ENCODE measurements at places on chromosomes 4 and X.
A peak's percentile ranks its signal among the peaks of the same experiment; 100 is the strongest.

DNA sequence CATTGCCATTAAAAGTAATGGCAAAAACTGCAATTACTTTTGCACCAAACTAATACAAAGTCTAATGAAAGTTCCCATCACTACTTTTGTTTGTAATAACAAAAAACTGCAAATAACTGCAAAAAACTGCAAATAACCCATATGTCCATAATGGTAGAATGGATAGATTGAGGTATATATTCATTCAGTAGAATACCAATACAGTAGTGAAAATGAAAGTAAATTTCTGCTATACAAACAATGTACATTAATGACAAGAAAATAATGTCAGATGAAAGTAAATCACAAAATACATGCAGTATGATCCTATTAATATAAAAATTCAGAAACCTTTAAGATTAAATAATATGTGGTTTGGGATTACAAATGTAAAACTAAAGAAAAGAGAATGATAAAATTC, 41.3 kb upstream of the CEP135 start:
- DNase-seq = peak; percentile 4

GRCh38 chrX:3713937-3714434, 537 bp upstream of the PRKX start:
- no peak for DNase-seq

GRCh38 chrX:101108284-101108683, 10.3 kb downstream of the CENPI start:
- DNase-seq = no peak

DNA sequence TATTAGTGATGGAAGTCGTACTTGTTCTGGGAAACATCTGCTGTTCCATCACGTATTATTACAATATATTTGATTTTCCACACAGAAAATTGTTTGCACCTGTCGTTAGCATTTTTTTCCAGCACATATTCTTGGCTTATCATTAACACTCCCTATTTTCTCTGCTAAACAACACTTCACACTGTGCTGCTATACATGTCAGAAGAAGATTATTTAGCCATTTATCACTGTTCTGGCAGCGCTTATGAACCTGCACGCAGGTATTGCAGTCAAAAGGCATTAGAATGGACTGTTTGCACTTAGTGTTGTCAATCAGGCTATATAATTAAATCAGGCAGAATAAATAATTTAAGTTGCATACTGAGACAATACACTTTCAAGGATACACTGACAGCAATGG, 218.6 kb downstream of the CHM start:
- no peak for DNase-seq

GRCh38 chrX:46140272-46140671, 404.9 kb downstream of the ZNF674 start:
- DNase-seq = no peak

DNA sequence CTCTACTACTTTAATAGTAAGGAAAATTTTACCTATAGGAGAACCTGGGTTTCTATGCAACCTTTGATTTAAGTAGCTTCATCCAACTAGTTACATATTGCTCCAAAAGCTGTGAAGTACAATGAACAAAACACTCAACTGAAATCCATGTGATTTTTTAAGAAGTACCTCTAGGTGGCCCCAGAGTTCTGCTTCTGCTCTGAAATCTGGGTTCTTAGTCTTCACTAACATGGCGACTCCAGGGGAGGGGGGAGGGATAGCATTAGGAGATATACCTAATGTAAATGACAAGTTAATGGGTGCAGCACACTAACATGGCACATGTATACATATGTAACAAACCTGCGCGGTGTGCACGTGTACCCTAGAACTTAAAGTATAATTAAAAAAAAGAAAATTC, 73.4 kb upstream of the MAGEB2 start:
- DNase-seq = peak; percentile 42

DNA sequence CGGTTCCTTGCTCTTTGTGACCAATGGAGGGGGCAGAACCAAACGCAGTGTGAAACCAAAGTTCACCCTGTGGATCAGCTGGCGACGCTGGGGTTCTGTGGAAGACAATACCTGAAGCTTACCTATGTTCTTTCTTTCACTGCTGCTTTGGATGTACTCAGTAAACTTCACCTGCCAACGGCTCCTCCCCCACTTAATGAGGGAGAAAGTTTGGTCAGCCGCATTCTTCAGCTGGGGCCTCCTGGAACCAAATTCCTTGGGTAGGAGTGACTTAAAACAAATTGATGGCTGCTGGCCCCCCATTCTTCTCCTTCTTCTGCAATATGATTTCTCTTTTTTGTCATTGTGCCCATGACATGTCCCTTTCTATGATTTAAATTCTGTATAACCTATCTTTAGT, 282.4 kb downstream of the ANK2 start:
- no peak for DNase-seq

DNA sequence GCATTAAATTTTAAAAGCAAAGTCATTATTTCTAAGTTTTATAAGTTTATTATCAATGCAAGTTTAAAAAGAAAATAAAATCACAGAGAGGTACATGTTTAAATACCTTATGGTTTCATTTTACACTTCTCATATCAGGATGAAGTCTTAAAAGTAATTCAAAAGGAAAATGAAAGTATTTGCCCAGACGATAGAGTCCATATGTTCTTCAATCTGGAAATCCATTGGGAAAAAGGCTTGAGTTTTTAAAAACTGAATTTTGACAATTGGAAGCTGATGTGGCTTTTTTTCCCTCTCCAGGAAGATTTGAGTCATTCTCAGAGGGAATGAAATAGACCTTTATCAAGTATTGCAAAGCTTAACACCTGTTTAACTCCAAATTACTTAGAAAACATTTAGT, 37.1 kb downstream of the MAB21L2 start:
- no peak for DNase-seq

DNA sequence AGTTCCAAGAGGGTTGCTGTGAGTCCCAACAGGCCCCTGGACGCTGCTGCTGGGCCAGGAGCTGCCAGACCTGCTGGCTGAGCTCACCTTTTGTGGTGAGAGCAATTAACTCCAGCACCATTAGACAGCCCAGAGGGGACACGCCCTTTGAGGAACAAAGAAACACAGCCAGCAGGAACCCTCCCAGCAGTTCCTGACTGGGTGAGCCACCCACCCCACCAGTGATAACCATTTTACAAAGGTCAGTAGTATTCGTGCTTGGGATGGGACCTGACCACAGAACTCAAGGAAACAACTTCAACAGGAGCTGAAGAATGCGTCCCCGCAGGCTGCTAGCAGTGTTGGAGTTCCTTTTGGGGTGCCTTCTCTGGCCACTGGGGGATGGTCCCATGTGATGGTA, 38.8 kb upstream of the AFAP1 start:
- DNase-seq = no peak

DNA sequence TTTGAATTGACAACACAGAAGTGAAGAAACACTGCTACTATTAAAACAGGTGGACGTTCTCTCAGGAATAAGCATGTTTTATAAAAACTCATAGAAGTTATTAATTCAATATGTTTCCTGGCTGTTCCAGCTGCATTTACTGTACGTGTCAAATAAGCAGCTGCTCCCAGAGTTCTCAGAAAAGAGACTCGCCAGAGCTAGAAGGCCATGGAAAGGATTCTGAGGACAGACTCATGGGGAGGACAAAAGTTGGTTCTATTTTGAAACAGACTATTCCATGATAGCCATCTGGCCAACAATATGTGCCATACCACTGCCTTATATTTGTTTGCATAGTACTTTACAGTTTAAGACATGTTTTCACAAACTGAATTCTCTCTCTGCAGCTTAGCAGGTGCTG, 136.5 kb downstream of the NR3C2 start:
- no peak for DNase-seq

DNA sequence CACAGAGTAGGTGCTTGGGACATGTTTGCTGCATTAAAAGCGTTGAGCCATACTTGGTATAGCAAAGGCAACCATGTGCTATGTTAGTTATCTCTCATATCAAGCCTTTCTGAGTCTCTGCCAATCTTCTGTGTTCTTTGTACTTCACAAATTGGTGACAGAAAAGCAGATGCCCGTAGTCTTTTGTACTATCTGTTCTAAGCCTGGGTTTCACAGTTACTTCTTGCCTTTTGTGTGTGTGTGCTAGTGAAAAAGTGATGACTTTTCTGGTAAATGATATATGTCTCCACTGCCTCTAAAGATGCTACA, 16.1 kb upstream of the KLHL2 start:
- DNase-seq = no peak

GRCh38 chrX:134177527-134177926, 59.5 kb upstream of the CCDC160 start:
- DNase-seq = no peak

GRCh38 chr4:127857641-127858040, 23.1 kb upstream of the PLK4 start:
- no peak for DNase-seq

GRCh38 chrX:54495814-54496516, at the start of gene FGD1:
TSS of gene FGD1 (minus strand) at chrX:54496234. CDS start at chrX:54495432, 802 bp downstream.
- no peak for DNase-seq

DNA sequence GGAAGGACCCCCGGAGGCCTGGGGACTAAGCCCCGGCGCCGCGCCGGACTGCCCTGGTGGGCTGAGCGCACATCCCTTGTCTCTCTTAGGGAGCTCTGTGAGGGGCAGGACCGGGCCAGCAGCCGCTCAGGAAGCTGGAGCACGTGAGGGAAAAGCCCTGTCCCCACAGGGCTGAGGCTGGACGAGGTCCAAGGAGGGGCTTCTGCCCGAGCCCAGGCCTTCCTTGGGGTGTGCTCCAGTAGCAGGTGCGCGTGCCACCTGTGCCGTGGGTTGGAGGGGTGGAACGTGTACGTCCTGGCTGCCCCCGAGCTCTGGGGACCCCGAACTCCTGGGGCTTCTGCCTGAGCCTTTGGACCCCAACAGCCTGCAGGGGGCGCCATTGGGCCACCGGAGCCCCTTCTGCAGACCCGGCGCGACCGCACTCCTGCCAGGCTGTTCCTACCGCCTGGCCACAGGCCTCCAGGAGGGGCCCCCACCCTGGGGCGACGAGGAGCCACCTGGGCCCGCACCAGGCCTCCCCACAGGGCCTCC, 27.2 kb downstream of the TACC3 start:
- DNase-seq = peak; percentile 50

GRCh38 chr4:16225167-16225862, 956 bp downstream of the TAPT1 start:
- DNase-seq = no peak

GRCh38 chrX:83934220-83934619, 73.3 kb downstream of the CYLC1 start:
- DNase-seq = no peak

DNA sequence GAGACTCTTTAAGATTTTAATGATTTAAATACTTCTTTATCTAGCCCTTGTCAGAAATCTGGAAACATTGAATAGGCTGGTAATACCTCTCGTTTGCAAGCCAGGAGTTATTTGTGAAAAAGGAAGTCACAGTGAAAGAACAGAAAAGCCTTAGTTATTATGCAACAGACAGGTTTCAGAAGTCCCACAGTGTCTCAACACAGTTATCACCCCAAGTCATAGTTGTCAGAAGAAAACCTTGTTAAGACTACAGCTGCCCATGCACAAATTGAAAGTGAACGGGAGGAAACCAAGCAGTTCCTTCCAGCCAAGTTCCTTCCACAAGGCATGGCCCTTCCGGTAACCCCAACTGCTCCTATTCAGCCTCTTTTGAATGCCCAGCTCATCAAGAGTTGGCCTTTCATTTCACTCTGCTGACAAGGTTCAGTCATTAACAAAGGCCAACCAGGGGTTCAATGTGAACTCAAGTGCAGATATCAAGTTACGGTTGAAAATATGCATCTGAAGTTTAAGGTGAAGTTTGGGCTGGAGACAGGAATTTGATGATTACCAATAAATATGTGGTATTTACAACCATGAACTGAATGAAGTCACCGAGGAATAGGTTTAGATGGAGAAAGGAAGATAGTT, 15.6 kb downstream of the ALPK1 start:
- no peak for DNase-seq

GRCh38 chr4:145824463-145824862, 114.2 kb downstream of the ZNF827 start:
- no peak for DNase-seq

DNA sequence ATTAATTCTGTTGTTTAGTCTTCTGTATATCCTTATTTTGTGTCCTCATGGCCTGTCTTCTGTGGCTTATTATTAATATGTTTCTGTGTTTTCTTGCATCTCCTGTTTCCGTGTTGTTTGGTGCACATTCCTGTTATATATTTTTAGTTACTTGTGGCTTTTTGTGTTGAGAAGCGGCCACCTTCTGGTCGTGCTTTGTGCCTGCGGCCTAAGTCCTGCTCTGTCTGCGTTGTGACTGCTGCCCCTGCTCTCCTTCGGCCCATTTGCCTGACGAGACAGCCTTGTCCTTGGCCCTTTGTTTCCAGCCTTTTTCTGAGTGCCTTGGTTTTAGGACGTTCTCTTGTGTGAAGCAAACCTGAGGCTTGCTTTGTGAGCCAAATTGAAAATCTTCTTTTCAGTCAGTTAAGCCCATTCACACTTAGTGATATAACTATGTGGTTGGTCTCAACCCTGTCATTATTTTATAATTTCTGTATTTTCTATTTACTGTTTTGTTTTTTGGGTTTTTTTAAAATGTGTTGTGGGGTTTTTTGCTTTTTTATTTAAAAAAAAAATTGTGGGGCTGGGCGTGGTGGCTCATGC, 43.8 kb downstream of the TNIP2 start:
- no peak for DNase-seq

DNA sequence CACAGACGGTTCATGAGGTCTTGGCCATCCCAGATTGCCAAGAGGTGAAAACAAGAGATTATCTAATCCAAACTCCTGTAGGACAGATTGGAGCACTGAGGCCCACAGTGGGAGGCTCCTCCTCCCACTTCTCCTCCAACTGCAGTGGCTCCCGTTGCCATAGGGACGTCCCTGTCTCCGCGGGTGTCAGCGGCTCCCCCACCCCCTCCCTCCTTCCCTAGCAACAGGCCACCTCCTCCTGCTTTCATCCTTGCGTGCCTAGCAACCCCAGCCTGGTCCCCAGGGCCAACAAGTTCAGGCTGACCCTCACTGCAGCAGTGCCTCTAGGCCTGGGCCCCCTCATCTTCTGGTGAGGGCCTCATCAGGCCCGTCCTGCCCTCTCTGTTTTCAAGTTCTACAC, 6.8 kb upstream of the IQSEC2 start:
- DNase-seq = peak; percentile 4

DNA sequence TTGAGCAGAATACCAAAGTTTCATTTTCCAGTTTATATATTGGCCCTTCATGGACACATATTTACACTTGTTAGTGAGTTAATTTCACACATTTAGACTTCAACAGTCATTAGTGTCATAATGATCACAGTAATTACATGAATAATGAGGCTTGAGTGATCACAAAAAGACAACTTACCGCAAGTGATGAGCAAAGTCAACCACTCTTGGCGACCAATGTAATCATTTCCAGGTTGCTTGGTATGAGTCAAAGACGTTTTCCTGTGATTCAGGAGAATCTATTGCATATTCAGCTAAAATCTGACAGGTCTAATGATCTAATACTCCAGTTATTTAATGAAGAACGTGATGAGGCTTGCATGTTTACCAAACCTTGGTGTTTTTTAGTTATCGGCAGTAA, 407.9 kb upstream of the TENM3 start:
- no peak for DNase-seq

DNA sequence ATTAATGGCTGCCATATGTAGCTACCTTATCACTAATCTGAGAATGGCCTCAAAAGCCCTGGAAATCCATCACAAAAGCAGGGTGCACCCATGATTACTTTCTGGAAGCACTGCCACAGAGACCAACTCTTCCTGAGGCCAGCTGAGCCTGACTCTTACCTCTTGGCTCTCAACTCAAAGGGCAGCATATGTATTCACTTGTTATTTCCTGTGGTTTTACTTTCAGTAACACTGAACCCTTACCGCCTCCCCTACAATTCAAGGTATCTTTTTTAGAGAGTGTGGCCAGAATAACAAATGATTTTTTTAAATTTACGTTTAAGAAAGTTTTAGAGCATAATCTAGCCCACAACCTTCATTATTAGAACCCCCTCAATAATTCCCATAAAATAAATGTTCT, 434.9 kb downstream of the FSTL5 start:
- no peak for DNase-seq

GRCh38 chr4:78878031-78878430, 61.2 kb downstream of the PAQR3 start:
- DNase-seq = no peak

All from T-helper 2 cell (primary cell).